ENCODE measurements at places on chromosomes 16 and 17.
A peak's percentile ranks its signal among the peaks of the same experiment; 100 is the strongest.

GRCh38 chr17:48489781-48490180, 41.0 kb downstream of the HOXB1 start:
- no peak overlapping the region for H3K4me3 ChIP-seq
- H3K27ac ChIP-seq = no peak overlapping the region
- no peak for DNase-seq
- H3K4me1 ChIP-seq = peaks cover 44% of the 10 kb centered on the region
- H3K27me3 ChIP-seq = no peaks in the 10 kb centered on the region

GRCh38 chr16:21253470-21253869, 20.0 kb downstream of the ANKS4B start:
- no peaks in the 10 kb centered on the region for H3K4me1 ChIP-seq
- no peak overlapping the region for H3K4me3 ChIP-seq
- H3K27me3 ChIP-seq = peaks cover 13% of the 10 kb centered on the region

DNA sequence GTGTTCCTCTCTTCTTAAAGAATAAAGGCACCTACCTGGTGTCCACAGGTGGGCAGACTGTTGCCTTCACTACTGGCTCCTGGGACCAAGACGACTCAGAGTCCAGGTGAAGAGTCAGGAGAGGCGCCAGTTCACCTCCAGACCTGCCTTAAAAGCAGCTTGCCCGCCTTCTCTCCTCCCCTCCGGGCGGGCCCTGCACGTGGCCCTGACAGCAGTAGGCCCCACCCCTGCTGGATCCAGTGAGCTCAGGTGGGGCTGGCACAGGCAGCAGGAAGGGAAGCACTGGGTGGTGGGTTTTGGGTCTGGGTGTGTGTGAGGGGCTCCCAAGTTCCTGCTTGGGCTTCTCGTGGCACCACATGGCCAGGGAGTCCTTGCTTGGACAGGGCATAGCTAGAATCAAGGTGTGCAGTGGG, at the start of gene TNS4:
TNS4 (minus strand) TSS at position 125 of the 413 bp plus-strand sequence. CDS start 5,198 bp downstream, outside the sequence.
- peak within 1 kb of the TSS; percentile 94 for H3K27ac ChIP-seq
- no peak for DNase-seq
- H3K36me3 ChIP-seq = peaks cover 37% of the 10 kb centered on the region
- peaks cover 31% of the 10 kb centered on the region for H3K4me1 ChIP-seq
- H3K27me3 ChIP-seq = no peaks in the 10 kb centered on the region

DNA sequence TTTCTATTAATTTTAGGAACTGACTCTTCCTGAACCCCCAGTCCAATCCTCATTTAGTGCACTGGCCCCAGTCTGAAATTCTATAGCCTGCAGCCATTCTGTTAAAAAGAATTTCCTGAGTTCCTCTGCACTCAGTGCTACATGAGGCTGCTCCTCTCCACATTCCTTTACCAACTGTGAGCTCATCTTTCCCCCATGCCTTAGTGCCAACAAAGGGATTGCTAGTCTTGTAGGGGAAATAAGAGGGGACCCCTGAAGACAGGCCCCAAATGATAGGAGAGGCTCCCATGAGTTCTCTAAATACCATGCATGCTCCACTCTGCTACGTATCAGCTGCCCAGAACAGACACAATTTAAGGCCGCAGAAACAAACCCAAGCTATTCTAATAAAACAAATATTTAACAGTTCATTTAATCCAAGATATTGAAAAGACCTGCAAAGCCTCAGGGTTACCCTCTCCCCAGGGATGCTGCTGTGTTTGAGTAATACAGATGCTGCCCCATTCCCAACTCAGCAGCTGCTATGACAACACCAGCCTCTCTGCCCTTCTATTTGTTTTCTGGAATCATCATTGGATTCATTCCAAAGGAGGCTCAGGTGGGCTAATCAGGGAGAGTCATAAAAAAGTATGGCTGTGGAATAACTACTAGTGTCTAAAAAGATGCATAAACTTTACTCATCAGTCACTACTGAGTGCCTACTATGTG, 228.5 kb downstream of the TOX3 start:
- no peaks in the 10 kb centered on the region for H3K4me1 ChIP-seq
- no peaks in the 10 kb centered on the region for H3K27me3 ChIP-seq
- H3K36me3 ChIP-seq = no peaks in the 10 kb centered on the region
- no peak overlapping the region for H3K4me3 ChIP-seq
- no peak for DNase-seq

GRCh38 chr17:29835435-29836351, 94.3 kb downstream of the SSH2 start:
- peaks cover 5% of the 10 kb centered on the region for H3K4me1 ChIP-seq
- H3K4me3 ChIP-seq = no peak overlapping the region
- no peak overlapping the region for H3K27ac ChIP-seq
- H3K36me3 ChIP-seq = no peaks in the 10 kb centered on the region

- no peaks in the 10 kb centered on the region for H3K27me3 ChIP-seq
- H3K36me3 ChIP-seq = peaks cover 49% of the 10 kb centered on the region
- no peak overlapping the region for H3K4me3 ChIP-seq
- H3K4me1 ChIP-seq = no peaks in the 10 kb centered on the region
- no peak for DNase-seq
These were observed 11.0 kb downstream of the DNASE1 start for GRCh38 chr16:3665508-3665907.

DNA sequence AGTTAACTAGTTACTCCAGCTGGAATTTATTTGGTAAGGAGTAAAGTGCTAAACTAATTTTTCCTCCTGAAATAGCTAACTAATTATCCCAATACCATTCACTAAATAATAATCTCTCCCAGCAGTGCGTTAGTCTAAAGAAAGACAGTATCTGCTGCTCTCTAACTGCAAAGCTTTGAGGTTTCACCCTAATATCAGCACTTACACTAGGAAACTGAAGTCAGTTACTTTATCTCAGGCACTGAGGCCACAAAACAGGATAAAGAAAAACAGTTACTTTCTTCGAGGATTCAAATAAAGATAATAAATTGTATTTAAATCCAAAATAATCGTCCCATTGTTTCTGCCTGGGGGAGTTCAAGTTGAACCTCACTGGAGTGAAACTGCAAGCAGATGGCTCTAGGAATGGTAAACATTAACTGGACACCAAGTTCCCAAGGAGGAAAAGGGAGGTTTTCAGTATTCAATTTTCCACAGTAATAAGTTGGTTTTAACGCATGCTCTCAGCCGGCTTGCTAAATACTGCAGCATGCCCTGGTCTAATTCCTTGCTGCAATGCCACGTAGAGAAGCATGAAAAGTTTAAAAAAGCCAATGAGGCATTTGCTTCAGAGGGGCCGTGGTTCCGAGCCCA, 20.0 kb upstream of the FOXJ1 start:
- H3K4me1 ChIP-seq = no peaks in the 10 kb centered on the region
- H3K27me3 ChIP-seq = no peaks in the 10 kb centered on the region
- no peak overlapping the region for H3K4me3 ChIP-seq
- no peak for DNase-seq
- H3K36me3 ChIP-seq = no peaks in the 10 kb centered on the region
